ENCODE measurements at places on chromosomes 6 and 20. TPM values are rescaled to one million over a fixed set of nuclear protein-coding genes. Genes with fewer than 3 reads are reported as not detected.

SNPH gene
- polyA plus RNA-seq, result 3.1 TPM

DNA sequence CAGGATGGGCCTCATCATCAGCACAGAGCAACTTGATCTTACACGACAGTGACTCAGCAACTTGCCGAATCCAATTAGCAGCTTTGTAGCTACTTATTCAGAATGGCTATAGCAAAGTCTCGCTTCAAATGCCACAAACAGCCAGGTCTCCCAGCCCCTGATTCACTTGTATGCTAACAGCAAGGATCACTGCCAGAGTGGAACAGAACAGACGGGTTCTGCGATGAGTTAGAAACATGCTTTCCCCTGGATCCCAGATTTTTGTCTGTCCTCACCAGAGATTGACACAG is 254.4 kb downstream of the NRN1 start:
- no peak for DNase-seq

GRCh38 chr6:21738180-21739094 is 144.9 kb downstream of the SOX4 start:
- no peak for DNase-seq

DNA sequence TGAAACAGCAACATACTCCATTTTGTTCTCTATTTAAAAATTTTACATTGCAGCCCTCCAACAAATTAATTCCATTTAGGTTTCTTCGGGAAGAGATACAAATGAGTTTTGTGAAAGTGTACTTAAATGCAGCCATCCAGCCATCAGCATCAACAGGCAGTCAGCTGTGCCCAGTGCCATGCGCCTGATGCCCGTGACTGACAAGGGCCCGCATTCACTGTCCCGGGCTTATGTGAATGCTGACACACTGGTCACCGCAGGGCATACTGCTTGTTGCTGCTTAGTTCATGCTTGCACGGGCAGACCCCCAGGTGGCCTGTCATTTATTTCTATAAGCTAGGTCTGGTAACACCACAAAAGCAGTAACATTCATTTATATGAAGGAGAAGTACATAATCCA is 224.9 kb upstream of the QKI start:
- DNase-seq, result no peak

KCNK5 gene
- 48.4 TPM for polyA plus RNA-seq

DNA sequence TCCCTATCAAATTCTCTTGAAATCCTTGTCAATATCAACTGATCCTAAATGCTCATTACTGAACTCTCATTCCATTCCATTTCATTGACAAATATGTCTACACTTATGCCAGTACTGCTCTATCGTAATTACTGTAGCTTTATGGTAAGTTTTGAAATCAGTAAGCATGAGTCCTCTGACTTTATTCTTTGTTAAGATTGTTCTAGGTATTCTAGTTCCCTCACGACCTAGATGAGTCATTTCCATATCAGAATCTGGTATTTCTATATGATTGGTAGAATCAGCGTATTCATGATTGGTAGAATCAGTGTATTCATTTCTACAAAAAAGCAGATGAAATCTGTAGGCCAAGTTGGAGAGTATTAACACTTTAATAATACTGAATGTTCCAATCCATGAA is 318.6 kb upstream of the RUNX2 start:
- no peak for DNase-seq

DNA sequence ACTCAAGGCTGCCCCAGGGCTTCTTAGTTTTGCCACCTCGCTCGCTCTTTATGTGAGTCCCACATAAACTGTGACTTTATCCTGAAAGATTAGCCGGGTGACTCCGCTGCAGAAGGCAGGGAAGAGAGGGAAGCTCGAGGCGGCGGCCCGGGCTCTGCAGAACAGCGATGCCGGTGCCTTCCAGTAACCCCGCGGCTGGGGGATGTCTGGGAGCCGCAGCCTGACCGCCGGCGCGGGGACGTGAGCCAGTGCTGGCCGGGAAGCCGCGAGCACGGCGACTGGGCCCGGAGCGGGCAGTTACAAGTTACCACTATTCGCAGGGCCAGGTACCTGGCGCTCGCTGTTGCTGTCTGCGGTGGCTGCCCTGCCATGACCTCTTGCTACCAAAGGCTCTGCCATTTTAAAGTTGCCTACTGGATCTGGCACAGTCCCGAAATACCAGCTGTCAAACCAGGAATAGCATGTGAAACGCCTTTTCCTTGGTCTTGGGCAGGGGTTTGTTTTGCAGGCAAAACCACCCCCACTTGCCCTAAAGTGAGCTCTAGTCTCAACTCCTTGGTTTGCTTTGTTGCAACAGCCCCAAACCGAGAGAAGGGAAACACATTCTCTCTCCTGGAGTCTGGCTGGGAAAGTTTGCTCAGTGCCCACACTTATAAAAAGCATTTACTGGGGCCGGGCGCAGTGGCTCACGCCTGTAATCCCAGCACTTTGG is 124.0 kb upstream of the SLC2A12 start:
- DNase-seq, result peak; percentile 34

DNA sequence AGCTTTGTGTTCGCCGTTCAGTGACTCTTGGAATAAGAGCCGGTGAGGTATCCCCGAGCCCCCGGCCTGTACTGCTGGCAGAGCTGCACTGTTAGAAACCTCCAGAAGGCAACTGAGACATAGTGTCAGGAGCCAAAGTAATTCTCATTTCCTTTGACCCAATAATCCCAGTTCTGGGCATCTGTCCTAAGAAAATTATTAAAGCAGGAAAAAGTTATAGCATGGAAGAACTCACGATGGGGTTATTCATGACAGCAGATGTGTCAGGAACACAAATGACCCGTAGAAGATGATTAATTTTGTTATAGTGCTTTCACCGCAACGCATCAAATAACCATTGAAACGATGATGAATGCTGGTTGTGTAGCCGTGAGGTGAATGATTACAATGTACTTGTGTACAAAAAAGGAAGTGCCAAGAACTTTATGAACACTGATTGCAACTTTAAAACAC is 20.3 kb downstream of the CYP21A2 start:
- DNase-seq, result no peak

SOBP gene
- polyA plus RNA-seq, result 5.4 TPM

GTSF1L gene
- not detected for polyA plus RNA-seq

DNA sequence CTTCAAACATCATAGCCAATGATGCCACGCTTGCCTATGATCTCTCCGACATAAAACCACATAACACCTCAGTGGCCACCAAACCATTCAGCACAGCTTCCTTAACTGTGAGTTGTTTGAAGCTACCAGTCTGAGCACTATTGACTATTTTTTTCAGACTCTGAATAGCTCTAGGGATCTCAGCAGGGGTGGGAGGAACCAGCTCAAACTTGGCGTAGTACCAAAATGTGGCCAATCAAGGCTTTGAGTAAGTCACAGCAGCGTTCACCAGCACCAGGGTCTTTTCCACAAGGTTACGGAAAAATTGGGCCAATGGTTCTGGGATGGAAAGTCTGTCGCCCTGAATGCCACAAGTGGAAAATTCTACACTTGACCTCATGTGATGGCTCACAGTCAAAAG is 70.6 kb downstream of the SMPDL3A start:
- no peak for DNase-seq

ARMH2 gene
- not detected for polyA plus RNA-seq

DNA sequence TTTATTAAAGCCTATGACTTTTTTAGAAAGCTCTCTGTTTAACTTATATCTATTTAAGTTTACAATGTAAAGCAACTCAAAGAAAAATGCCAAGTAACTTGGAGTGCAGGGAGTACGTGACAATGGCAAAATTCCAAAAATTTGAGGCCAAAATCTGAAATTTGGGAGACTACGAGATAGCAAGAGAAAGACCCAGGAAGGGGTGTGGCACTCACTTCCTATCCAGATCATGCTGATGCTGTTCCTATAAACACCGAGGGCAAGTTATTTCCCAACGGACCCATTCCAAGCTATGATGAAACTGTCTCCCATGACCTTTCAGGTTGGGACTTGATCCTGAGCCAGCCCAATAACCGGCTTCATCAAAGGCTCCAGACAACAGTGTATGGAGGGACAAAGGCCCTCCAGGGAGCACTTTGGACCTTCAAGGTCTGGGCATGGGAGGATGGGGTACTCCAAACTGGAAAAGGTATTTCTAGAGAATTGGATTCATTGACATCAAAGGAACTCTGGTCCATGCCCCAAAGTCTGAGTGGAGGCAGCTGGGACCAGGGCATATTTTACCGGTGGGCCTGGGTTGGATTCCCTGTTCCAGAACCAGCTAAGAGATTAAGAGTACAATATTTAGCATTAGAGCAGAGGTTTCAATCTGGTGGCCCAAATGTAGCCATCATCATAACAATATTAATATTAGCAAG is 15.7 kb upstream of the SLC13A3 start:
- DNase-seq, result no peak

DNA sequence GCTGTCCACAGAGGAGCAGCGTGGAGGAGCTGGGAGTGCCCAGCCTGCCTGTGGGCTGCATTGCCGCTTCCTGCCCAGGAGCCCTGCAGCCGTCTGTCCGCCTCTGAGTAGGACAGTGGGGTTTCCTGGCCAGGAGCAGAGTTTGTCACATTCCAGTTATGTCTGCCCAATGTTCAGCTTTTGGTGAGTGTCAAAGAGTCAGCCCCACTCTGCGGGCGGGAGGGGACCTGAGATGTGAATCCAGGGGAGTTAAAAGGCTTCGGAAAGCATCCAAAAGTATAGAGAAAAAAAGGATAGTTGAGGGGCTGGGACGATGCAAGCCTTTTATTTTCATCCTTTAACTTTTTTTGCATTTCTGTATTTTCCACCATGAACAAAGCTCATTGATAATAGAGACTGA is 7.2 kb upstream of the GATA5 start:
- DNase-seq, result no peak

- DNase-seq, result no peak
Observed at GRCh38 chr6:170375661-170376060, 69.1 kb downstream of the FAM120B start.

GRCh38 chr6:15088904-15089568 is 156.8 kb upstream of the JARID2 start:
- DNase-seq, result peak; percentile 88

BCAS1 gene
- polyA plus RNA-seq, result 1.1 TPM

DNA sequence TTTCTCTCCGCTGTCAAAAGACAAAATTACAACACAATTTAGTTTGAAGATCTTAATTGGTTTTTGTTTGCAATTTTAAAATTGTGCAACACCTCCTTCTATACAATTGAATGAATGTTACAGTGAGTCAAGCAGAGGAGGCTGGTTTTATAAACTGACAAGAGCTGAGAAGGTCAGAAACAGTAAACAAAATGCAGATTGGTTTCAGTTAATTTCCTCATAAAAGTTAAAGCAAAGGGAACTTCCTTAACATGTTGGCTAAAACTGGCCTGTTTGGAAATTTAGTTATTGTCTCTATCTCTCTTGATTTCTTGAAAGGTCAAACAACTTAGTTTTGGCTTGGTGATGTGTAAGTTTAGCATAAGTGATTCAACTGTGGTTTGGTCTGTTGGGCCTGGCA is 22.2 kb downstream of the KHDC1L start:
- no peak for DNase-seq

SUMO4 gene
- not detected for polyA plus RNA-seq

TNNC2 gene
- 1.9 TPM for polyA plus RNA-seq

TNFRSF6B gene
- polyA plus RNA-seq, result 2.4 TPM

DNA sequence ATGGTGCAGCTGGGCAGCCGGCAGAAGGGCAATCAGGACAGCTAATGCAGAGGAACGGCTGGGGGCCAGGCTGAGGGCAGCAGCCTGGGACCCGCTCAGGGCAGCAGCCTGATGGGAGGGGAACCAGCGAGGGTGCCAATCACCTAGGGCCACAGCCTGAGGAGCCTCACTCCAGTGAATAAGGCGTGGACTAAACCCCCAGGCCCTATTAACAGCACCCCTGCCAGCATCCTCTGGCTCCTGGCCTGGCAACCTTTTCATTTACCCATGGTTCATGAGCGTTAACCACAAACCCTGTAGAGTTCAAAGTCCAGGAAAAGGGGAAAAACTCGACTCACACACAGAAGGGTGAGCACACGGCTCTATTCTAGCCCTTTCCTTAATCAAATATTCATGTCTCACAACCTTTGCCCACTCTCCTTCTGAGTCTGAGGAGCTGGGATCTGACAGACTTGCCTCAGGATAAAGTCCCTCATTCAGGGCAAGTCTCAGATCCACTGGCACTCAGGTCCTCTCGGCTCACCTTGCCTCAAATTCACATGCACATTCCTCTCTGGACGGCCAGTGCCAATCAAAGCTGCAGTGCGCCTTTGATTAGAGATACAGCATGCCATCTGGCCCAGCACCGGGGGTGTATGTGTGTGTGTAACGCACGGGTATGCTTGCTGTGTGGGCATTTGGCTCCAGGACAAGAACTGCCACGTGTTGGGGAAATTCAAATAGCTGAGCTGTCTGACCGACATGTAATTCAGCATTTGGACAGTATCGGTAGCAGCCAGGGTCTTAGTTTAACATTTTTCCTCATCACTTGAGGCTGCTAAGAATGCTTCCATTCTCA is 86.9 kb upstream of the TRAF3IP2 start:
- DNase-seq, result no peak

DNA sequence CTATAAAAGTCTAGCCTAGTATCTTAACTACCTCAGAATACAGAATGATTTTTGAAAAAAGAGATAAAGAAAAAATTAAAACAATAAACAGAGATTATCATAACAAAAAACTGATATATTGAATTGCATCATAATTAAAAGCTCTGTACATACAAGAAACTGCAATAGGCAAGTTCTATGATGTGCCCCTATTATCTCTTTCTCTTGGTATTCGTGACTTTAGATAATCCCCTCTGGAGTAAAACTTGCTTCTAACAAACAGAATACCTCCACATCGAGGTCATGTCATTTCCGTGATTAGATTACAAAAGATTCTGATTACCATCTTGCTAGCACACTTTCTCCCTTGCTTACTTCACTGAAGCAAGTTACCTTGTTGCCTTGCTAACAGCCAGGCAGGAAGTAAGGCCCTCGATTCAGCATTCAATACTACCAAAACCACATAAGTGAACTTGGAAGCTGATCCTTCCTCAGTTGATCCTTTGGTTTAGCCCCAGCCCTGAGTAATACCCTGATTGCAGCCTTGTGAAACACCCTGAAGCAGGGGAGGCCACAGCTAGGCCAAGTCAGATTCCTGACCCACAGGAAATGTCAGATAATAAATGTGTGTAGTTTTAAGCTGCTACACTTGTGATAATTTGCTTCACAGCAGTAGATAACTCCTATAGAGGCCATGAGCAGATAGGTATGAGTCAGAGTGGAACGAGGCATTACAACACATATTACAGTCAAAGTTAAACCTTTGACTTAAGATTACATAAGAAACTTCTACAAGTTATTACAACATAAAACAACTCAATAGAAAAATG is 53.7 kb upstream of the TMX4 start:
- no peak for DNase-seq

DNA sequence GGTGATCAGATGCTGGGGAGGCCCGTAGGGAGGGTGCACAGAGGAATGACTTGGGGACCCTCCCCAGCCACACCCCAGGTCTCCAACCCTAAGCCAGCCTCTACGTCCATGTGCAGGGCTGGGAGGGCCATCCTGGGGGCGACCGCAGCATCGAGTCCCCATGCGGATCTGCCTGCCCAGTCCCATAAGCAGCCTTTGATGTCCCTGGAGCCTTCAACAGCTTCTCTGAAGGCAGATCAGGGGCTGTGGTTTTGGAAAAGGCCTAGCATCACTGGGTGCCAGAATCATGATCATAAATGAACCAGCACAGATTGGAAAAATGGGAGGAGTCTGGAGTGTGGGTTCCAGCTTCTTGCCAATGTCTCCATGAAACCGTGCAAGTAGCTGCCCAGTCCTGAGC is 22.9 kb downstream of the TOX2 start:
- no peak for DNase-seq

- no peak for DNase-seq
Observed at GRCh38 chr20:61916318-61916891, 149.3 kb downstream of the TAF4 start.
